GM23338 (cell line): ENCODE measurements at places on chromosomes 12 and 14. TPM values are rescaled to one million over a fixed set of nuclear protein-coding genes. Genes with fewer than 3 reads are reported as not detected.

Gene AMN
- 0.16 and 0.69 TPM in 2 replicates for total RNA-seq

Gene TMTC1
- 19.7 and 24.3 TPM in 2 replicates for total RNA-seq

Gene DPPA3
- 2.8 and 4.6 TPM in 2 replicates for total RNA-seq

Gene RHEBL1
- 6.7 and 11.8 TPM in 2 replicates for total RNA-seq

Gene MIP
- not detected in 2 replicates for total RNA-seq

Gene SRSF5
- 172 and 204 TPM in 2 replicates for total RNA-seq

Gene CLEC6A
- total RNA-seq: 0.19 TPM in 1 of 2 replicates, not detected in the other

DNA sequence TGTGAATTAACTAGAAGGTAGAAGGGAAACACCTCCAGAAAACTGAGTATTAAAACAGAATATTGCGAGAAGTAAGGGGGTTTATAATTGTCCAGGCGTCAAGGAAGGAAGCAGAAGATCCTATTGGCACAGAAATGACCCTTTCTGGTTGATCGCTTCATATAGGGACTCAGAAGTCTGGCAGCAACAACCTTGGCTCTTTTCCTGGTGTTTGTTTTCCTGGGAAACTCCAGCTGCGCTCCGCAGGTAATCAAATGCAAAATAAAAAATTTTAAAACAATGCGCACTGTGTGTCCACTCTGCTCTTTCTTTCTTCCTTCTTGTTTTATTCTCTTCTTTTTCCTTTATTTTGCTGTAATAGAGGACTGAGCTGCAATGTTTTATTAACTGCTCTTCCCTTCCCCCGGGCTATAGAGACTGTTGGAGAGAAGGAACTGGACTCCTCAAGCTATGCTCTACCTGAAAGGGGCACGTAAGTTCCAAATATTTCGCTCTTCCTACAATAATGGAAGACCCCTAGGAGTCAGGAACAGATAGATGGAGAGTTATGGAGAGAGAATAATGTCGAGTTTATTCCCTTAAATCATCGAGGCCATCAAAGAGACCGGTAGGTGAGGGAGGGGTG is 737 bp downstream of the SPX start:
- DNase-seq: peak; percentile 12

- no peak for DNase-seq
These were observed 13.2 kb upstream of the ITPK1 start for GRCh38 chr14:93128725-93129459.

GRCh38 chr12:3311027-3311402 is 180.0 kb upstream of the PRMT8 start:
- DNase-seq: no peak

- no peak for DNase-seq
These were observed 53.8 kb upstream of the CCDC196 start for GRCh38 chr14:66432334-66432733.

- no peak for DNase-seq
These were observed 31.9 kb downstream of the USP15 start for GRCh38 chr12:62291864-62292760.

DNA sequence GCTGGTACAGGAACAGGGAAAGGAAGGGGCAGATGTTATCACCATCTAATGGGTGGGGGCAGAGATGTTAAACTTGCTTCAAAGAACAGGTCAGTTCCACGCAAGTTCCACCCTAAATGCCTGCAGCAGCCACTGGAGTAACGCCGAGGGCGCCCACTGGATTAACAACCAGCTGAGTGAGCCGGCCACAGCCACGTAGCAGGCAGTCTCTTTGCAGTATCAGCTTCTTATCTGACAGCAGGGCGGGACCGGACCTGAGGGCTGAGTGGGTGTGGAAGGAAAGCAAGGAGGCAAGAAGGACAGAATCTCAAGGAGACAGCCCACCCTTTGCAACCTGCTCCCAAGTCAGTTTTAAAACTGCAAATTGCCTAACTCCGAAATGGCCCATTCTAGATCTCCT is 38.4 kb upstream of the FOXN3 start:
- no peak for DNase-seq

DNA sequence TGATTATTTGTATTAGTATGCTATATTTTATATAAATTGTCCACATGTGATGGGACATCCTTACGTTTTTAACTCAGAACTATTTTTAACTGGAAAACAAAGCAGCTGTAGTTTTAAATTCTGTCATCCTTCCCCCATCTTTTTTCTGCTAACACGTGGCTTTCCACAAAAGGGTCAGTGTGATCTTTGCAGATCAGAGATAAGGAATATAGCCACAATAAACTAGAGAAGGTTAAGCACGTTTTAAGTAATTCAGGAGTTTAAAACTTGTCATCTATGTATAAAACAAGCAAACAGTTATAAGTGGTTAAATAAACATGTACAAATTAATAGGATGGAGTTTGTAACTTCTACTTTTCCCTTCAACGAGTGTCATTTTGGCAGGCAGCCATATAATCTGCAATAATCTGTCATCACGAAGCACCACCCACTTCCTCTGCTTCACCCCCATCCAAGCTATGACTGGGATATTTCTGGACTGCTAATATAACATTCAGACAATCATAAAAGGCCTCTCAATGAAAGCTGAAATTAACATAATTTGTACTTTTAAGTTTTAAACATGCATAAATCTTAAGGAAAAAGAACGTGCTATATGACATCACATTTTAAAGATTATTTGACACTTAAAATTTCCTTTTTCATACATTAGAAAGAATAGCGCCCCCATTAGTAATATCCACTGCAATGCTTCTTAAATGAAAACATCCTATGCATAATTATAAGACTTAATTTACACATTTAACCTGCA is 15.3 kb downstream of the TAOK3 start:
- no peak for DNase-seq

DNA sequence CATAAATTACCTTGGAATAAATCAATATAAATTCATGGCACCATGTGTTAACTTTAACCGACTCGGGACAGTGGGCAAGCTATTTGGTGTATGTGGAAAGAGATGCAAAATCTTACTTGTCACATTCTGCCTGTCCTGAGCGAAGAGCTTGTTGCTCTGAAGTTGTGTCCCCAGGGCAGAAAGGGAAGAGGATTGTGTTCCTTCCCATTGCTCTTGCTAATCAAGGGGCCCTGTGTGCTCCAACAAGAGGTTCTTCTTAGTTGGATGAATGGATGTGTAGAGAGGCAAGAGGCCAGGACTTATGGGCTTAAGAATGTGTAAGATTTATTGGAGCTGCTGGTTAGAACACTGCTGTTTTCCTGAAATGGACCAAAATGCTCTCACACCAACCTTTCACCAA is 36.5 kb upstream of the FRS2 start:
- no peak for DNase-seq

DNA sequence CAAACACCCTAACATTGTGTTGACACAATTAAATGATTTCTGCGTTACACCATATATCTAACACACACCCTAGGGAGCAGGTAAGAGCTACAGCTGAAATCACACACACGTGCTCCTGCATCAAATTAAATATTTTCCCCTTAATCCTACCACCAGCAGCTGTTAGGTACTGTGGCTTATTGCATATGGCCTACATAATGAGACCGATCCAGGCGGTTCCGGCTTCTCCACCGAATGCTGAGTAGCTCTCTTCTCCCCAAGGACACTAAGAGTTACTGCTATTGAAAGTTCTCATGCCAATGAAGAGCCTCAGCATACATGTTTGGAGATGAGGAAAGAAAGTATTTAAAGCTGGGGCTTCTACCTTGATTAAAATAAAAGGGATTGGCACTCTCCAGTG is 472.2 kb upstream of the STXBP6 start:
- no peak for DNase-seq

DNA sequence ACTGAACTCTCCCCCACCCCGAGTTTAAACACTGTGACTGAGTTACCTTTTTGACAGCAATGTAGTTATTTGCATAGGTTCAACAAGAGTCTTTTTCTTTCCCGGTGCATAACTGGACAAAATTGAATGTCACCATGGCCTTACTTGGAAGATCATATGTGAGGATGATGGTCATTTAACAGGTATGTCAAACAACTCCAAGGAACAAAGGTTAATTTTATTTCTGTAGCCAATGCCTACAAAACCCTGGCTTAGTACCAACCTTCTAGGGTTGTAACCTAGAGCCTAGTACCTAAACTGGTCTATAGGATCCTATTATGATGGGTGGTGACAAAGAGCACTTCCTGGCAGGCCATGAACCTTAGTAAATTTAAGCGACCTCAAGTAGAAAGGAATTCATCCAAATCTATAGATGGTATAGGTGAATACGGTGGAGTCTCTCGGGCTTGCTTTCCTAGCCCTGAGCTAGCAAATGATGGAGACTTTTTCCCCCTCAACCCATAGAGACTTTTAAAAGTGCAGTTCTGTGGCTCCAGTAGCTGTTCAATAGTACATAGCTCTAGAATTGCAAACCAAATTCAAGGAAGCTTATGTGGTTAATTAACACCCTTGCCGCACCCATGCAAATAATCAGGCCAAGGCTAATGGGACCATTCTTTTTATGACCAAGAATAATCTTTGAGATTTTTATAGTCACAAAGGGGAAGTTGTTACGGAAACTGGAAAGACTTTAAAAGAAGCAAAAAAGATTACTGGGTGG is 89.0 kb downstream of the SLC38A1 start:
- DNase-seq: no peak

DNA sequence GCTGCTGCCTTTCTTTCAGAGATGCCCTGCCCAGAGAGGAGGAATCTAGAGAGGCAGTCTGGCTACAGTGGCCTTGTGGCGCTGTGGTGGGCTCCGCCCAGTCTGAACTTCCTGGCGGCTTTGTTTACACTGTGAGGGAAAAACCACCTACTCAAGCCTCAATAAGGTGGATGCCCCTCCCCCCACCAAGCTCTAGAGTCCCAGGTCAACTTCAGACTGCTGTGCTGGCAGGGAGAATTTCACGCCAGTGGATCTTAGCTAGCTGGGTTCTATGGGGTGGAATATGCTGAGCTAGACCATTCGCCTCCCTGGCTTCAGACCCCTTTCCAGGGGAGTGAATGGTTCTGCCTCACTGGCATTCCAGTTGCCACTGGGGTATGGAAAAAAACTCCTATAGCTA is 25.6 kb downstream of the SPATA7 start:
- peak; percentile 39 for DNase-seq

GRCh38 chr14:104349950-104350349 is 211.6 kb downstream of the KIF26A start:
- DNase-seq: no peak

- no peak for DNase-seq
These were observed 25.9 kb upstream of the DHRS2 start for GRCh38 chr14:23610090-23610814.

DNA sequence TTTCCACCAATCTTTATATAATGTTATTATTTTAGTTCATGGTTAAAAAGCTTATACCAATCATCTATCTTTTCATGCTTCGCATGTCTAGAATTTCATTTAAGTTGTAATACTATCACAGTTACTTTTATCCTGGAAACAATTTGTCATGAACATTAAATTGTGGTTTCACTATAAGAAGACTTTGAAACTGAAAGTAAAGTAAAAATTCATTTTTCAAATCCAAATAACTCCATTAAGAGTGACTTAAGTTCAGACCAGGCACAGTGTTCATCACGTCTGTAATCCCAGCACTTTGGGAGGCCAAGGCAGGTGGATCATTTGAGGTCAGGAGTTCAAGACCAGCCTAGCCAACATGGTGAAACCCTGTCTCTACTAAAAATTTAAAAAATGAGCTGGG is 12.4 kb downstream of the ESR2 start:
- DNase-seq: no peak

DNA sequence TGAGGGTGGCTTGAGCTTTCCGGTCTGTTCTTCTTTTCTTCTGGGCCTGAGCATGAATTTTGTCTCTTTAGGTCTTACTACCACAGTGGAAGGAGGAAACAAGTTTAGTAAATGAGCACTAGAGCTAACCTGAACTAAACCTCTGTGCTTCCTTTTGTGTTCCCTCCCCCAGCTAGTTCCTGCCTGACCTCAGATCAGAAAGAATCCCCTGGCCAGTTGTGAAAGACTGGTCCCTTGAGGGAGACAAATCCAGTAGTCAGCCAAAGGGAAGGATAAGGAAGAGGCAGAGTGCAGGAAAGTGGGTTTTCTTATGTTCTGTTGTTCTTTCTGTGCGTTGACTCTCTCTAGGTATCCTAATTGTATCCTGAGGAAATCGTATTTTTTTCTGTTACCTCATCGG is 17.5 kb downstream of the ZNF664 start:
- DNase-seq: no peak

GRCh38 chr14:56221382-56222128 is 103.3 kb downstream of the PELI2 start:
- no peak for DNase-seq

GRCh38 chr12:80316222-80316621 is 127.8 kb upstream of the PTPRQ start:
- DNase-seq: no peak

GRCh38 chr12:29226616-29227015 is 77.5 kb downstream of the FAR2 start:
- DNase-seq: no peak

GRCh38 chr14:73752297-73752992 is 38.3 kb upstream of the PNMA1 start:
- peak; percentile 55 for DNase-seq

DNA sequence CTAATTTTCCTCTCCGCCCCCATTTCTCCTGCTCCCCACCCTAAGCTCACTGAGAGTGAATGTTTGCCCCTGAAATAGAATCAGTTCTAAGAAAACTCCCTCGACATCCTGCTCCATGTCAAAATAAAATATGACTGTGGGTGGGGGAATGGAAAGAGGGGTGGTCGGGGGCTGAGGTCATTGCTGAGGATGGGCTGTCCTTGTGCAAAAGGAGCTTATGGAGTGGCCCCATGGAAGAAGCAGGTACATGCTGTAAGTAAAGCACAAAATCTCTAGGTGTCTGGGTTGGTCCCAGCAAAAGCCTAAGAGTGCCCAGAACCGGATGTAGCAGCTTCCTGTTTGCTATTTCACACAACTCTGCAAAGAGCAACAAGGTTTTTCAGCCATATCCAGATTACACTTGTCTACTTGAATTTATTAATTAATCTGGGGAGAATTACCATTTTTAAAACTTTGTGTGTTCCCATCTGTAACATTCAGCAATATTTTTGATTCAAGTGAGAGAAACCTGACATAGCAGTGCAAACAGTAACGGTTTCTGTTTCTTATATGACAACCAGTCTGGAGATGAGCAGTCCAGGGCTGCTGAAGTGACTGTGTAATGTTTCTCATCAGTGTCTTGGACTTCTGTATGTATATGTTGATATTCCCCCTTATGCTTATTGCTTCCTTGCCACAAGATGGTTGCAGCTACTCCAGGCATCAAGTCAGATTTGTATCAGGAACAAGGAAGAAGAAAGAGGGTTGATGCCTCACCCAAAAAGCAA is 40.4 kb upstream of the GZMB start:
- DNase-seq: no peak

DNA sequence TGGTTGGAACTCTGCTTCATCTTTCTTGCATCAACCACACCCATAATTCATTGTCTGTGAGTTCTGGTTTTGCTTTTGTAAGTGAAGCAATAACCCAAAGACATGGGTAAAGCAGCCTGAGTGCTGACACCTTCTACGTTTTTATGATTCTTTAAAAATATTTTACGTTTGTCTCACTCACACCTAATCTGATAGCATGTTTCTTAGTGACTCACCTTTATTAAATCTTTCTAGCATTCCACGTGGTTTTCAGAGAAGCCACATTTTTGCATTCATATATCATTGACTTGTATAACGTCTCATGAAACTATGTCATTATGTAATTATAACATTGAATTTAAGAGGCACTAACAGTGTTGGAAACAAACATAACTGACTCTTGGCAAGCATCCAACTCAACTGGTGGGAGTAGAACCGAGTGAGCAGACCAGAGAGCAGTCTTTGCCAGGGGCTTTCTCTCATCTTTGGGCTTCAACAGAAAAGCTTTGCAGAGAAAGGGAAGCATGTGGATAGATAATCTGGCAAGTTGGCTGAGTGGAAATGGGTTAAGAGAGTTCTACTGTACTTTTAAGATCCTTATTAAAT is 118.8 kb downstream of the TPH2 start:
- DNase-seq: no peak
